ENCODE measurements at places on chromosomes 3 and 15. TPM values are rescaled to one million over a fixed set of nuclear protein-coding genes. Genes with fewer than 3 reads are reported as not detected.

The NUTM1 gene
- polyA plus RNA-seq: 39.7 TPM

The TLR9 gene
- 0.20 TPM for polyA plus RNA-seq

The ZMYND10 gene
- polyA plus RNA-seq: 763 TPM

The GCNT3 gene
- polyA plus RNA-seq: 15.4 TPM

The ZNF501 gene
- polyA plus RNA-seq: 9.2 TPM

The CNTN6 gene
- 0.22 TPM for polyA plus RNA-seq

The ST3GAL6 gene
- 2.1 TPM for polyA plus RNA-seq

The P2RY1 gene
- 2.0 TPM for polyA plus RNA-seq

The LIPC gene
- polyA plus RNA-seq: 0.37 TPM

The CYP1A1 gene
- 5.6 TPM for polyA plus RNA-seq

The ANKRD34C gene
- 0.12 TPM for polyA plus RNA-seq

The PP2D1 gene
- polyA plus RNA-seq: 37.5 TPM

The TNFSF10 gene
- 10.0 TPM for polyA plus RNA-seq

The NPAP1 gene
- 5.3 TPM for polyA plus RNA-seq

The FAM3D gene
- polyA plus RNA-seq: 0.41 TPM

The GP5 gene
- polyA plus RNA-seq: not detected

The ACAA1 gene
- 50.7 TPM for polyA plus RNA-seq

The DNAH12 gene
- polyA plus RNA-seq: 15.7 TPM

The TXNRD3 gene
- polyA plus RNA-seq: 67.9 TPM

The CACNA2D2 gene
- polyA plus RNA-seq: 15.9 TPM

The TRIM69 gene
- polyA plus RNA-seq: 120 TPM

The RBM6 gene
- polyA plus RNA-seq: 104 TPM

The MORC1 gene
- 15.4 TPM for polyA plus RNA-seq

The TRIM71 gene
- polyA plus RNA-seq: 9.9 TPM

The SNTN gene
- 2.3 TPM for polyA plus RNA-seq

The SOX14 gene
- not detected for polyA plus RNA-seq

The PLCH1 gene
- 32.1 TPM for polyA plus RNA-seq

The ESYT3 gene
- 1.2 TPM for polyA plus RNA-seq

The MAGEL2 gene
- polyA plus RNA-seq: 5.8 TPM

The CCPG1 gene
- polyA plus RNA-seq: 25.6 TPM

The CHST13 gene
- 21.4 TPM for polyA plus RNA-seq

The OR5H6 gene
- not detected for polyA plus RNA-seq

The EIF4G1 gene
- 255 TPM for polyA plus RNA-seq

The KLHL6 gene
- 1.4 TPM for polyA plus RNA-seq

The TRIM42 gene
- polyA plus RNA-seq: 39.8 TPM

The PLXNB1 gene
- polyA plus RNA-seq: 41.5 TPM

The ARL14 gene
- not detected for polyA plus RNA-seq
